ENCODE measurements at places on chromosomes 7 and 10.

DNA sequence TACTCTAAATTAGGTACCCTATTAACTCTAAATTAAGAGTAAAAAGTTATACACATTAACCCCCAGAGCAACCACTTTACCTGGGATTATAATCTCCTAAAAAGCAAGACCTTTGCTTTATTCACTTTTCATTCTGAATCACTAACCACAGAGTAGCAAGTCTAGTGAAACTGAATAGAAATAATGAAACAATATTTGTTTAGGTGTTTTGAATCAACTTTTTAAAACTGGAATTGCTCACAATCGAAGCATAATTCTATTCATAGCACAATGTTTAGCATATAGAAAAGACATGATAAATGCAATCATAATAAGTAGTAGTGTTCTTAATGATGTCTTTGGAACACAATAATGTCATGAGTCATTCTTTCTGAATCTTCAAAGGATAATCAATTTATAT, 37.0 kb upstream of the CASD1 start:
- DNase-seq, result no peak

GRCh38 chr7:1314021-1314907, 81.6 kb downstream of the UNCX start:
- no peak for DNase-seq

- no peak for DNase-seq
These were observed 41.7 kb downstream of the DENND11 start for GRCh38 chr7:141660259-141660658.

- no peak for DNase-seq
These were observed 27.0 kb downstream of the ADRB1 start for GRCh38 chr10:114070710-114071109.

DNA sequence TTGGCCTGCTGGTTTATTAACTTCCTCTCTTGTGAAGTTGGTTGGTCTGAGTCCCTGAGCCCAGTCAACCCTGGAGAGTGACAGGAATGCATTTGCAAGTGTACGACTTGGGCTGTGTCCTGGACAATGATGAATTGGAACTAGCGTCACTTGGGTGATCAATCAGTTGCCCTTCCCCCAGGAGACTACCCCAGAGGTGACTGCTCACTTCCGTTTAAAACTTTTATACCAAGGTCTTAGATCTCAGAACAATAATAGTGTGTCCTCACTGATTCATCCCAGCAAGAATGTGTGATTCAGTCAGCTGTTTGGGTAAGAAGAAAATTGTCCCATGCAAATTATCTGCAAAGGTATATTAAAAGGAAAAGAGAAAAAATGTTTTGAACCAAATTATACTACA, 102.9 kb upstream of the ARMC3 start:
- no peak for DNase-seq

- no peak for DNase-seq
These were observed 256.8 kb downstream of the BMPER start for GRCh38 chr7:34162027-34162565.

DNA sequence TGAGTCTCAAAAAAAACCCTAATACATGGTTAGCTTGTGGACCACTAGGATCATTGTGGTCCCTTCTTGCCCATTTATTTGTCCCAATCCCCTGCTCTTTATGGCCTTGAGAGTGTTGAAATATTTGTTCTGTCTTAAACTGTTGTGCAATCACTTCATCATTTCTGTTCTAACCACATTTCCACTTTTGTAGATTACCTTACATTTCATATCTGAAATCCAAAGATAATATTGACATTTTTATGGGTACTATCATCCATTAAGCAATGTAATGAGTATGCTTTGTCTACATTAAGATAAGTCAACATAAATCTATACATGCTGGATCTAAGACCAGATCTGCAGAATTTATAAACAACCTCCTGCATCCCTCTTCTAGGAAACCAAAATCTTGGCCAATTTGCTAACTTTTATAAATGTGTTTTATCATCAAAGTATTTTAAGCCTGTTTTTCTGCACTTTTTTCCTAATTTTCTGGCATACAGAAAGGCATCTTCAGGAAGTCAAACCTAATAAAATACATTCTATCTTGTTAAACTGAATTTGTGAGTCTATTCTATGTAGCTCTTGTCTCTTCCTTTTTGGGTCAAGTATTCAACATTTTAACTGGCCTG, 359.4 kb upstream of the CELF2 start:
- DNase-seq, result no peak

GRCh38 chr10:88553116-88553752, 29.9 kb downstream of the RNLS start:
- peak; percentile 5 for DNase-seq

DNA sequence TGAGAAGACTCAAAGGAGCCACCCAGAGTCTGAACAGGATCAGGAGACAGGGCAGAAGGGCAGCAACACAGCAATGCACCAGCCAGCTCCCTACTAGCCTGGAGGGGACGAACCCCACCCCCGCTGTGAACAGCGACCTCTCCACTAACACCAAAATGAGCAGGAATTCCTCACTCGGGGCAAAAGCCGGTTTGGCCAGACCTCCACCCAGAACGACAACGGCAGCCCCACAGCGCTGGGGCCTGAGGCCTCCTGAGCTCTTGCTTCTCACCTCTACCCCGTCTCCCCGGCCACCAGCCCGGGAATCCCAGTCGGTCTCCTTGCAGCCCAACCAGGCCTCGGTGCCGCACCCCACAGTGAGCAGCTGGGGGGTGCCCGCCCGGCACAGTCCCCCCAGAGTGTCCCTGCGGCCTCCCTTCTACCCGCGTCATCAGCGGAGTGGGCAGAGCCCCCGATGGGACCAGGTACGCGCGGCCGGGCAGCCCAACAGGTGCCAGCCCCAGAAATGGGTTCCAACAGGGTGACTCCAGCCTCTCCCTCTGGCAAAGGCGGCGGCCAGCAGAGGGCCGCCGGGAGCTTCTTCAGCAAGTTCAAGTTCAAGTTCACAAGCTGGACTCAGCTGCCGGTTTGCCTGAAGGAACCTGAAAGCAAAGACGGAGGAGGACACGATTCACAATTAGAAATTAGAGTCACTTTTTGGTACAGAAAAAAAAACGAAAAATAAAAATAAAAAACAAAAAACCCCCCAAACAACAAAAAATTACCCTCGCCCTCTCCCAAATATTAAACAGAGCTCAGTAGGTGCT, 129.0 kb downstream of the MARCHF5 start:
- DNase-seq, result no peak

- no peak for DNase-seq
These were observed 333.9 kb downstream of the ADRA2A start for GRCh38 chr10:111410740-111411139.

DNA sequence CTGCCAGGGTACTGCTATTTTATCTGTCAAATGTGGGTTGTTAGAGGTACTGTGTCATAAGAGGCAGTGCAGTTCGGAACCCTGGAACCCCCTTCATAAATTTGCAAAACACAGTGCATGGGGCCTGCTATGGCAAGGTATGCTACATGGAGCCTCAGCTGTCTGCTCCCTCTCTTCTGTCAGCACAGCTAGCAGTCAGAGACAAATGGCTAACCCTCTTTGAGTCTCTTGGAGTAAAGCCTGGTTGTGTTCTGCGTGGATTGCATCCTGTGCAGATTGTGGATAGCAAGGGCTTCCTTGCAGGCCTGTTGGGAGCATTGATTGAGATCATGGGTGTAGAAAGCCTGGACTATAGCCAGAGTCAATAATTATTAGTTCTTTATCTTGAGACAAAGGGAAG, 397.8 kb downstream of the AUTS2 start:
- no peak for DNase-seq

- DNase-seq, result no peak
These were observed 116.3 kb upstream of the RET start for GRCh38 chr10:42960491-42960990.

DNA sequence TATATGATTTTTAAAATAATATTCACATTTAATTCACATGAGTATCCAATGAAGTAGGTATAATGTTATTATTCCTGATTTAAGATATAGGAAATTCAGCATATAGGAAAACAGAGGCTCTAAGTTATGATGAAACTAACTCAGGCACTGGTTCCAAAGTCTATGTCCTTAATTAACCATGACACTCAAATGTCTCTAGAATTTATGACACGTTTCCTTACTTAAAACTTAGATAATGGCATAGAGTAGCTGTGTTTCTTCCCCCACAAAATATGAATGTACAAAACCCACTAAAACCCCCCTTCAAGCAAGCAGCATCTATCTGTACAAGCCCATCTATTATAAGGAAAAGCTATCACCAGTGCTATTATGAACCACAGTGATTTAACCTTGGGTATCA, 72.9 kb upstream of the CDK1 start:
- DNase-seq, result no peak

DNA sequence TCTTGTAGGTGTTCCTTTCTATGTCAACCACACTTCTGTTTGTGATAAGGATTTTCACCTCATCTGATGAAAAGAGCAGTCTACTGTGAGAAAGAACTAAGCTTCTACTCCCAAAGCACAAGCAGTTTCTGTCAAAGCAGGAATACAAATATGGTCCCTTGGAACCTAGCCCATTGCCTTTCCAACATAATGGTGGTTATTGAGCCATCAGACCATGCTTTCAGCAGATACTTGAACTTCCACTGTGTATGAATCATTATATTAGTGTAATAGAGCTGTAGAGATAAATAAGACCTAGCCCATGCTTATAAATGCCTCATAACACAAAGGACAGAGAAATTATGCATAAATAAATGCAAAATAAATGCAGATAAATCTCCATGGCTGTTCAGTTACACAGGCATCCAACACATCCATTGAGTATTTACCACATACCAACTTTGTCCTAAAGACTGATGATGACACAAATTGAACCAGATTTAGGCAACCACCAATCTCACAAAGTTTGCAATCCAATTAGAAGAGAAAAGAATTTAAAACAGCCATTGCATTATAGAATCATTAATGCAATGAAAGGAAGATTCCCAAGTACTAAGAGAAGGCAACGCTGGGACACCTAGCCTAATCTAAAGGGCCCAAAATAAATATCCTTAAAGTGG, 729.4 kb upstream of the C7orf33 start:
- DNase-seq, result no peak

DNA sequence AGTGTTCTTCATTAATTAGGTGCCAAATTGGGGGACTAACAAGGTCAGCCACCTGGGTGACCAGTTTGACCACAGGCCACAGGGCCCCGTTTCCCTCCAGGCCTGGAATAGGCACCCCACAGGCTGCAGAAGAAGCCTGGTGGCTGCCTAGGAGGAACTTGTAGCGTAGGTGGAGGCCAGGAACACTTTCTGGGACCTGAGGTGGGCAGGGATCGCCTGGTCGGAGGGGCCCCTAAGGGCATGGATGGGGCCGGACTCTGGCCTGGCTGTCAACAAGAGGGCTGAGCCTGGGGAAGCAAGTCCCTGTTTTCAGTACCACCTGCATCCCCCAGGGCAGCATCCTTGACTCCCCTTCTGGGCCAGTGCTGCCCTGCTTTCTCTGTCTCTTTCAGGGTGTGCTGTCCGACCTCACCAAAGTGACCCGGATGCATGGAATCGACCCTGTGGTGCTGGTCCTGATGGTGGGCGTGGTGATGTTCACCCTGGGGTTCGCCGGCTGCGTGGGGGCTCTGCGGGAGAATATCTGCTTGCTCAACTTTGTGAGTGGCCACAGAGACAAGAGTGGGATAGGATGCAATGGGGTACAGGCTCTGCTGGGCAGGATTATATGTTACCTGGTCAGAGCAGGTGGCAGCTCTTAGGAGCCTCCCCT, 30.7 kb upstream of the SH2D4B start:
- DNase-seq, result no peak

- DNase-seq, result peak; percentile 14
These were observed 257.2 kb downstream of the KIAA1217 start for GRCh38 chr10:24465891-24466818.

GRCh38 chr10:30542001-30542894, 87.3 kb downstream of the LYZL2 start:
- no peak for DNase-seq

GRCh38 chr7:158953912-158954311, 97.6 kb downstream of the DYNC2I1 start:
- DNase-seq, result no peak

- DNase-seq, result no peak
These were observed 271.2 kb downstream of the ZEB1 start for GRCh38 chr10:31590023-31590800.

- DNase-seq, result no peak
These were observed 58.4 kb downstream of the MAPK8 start for GRCh38 chr10:48364659-48365405.

- DNase-seq, result no peak
These were observed 14.3 kb upstream of the RET start for GRCh38 chr10:43062402-43063160.

DNA sequence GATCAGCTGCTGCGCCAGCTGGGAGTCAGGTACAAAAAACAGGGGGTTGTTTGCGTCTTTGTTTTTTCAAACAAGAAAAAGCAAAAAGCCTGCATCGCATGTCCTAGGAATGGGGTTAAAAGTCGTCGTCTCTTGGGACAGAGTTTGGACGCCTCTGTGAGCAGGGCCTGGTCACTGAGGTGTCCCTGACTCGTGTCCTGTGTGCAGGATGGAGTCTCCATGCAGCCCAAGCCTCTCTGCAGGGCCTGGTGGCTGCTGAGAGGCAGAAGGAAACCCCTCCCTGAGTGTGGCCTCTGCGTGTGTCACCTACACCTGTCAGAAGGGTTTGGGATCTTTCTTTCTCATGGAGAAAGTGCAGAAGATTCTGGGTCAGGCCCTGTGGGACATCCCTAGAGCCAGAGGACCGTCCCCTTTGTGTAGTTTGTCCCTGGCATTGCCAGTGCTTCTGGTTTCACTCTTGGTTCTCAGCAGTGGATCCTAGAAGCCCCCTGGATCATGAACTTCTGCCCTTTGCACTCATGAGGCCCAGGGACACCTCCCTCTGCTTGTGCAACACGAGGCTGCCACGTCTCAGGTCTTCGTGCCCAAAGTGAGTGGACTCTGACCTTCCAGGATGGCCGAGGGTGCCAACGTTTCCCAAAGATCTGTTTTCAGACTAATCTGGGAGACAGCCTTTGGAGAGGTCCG, 75.0 kb downstream of the PRKAG2 start:
- DNase-seq, result no peak

- no peak for DNase-seq
These were observed 1.7 kb downstream of the FOXP2 start for GRCh38 chr7:114416129-114416990.

GRCh38 chr7:132065193-132065988, 509.0 kb upstream of the PODXL start:
- no peak for DNase-seq

- DNase-seq, result no peak
These were observed 116.9 kb upstream of the CHST15 start for GRCh38 chr10:124210263-124210662.

GRCh38 chr7:132307465-132307864, 268.8 kb downstream of the PLXNA4 start:
- no peak for DNase-seq

GRCh38 chr10:124092250-124092859, 1.0 kb downstream of the CHST15 start:
- no peak for DNase-seq

DNA sequence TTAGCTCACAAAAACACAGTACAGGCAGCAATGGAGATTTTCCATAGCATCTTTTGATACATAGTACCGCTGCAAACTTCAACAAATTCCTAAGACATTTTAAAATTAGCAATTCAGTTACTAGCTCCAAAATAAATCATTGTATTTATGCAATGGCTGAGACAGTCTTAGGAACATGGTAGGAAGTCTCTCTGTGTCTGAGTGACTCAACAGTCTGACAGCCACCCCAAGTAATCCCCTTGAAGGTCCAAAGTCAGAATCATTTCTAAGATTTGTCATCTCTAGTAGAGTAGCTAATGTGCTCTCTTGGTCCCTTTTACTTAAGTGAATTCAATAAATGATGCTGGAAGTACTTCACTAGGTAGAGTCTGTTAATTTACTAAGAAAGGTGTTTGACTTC, 93.8 kb upstream of the NOBOX start:
- DNase-seq, result no peak

Data from T-helper 22 cell (primary cell).